ENCODE measurements at places on chromosomes 16 and 17.

GRCh38 chr16:27718201-27719105, 168.5 kb downstream of the KATNIP start:
- no peak for DNase-seq

GRCh38 chr17:57584050-57584551, 161.0 kb downstream of the CCDC182 start:
- DNase-seq, result no peak

GRCh38 chr16:10808850-10809249, 9.7 kb downstream of the TVP23A start:
- DNase-seq, result no peak

GRCh38 chr17:78197147-78197832, 10.1 kb downstream of the AFMID start:
- DNase-seq, result no peak

GRCh38 chr17:79630126-79630525, 19.3 kb upstream of the RBFOX3 start:
- DNase-seq, result no peak

- DNase-seq, result no peak
Observed at GRCh38 chr17:32854832-32855389, 22.0 kb downstream of the MYO1D start.

DNA sequence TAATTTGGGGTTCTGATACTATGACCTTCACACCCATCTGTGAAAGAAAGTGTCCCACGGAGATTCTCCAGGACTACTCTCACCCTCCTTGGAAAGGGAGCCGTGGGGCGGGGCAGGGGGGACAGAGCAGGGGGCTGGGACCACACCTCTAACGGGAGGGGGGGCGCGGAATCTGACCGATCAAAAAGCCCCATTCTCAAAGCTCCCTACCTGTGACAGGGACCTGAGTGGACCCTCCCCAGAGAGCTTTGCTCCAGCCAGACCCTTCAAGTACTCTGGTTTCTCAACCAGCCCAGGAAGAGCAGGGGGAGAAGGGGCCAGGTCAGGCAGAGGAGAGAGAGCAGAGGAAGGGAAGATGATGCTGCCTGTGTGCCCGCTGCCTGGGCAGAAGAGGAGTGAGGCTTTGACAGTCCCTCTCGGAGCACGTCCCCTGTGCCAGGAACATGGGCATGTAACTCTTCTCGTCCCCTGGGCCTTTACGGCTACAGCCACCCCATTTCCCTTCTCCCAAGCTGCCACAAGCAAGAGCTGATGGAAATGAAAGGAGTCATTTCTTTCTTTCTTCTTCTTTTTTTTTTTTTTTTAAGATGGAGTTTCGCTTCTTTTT, 682 bp downstream of the XAF1 start:
- DNase-seq, result no peak

DNA sequence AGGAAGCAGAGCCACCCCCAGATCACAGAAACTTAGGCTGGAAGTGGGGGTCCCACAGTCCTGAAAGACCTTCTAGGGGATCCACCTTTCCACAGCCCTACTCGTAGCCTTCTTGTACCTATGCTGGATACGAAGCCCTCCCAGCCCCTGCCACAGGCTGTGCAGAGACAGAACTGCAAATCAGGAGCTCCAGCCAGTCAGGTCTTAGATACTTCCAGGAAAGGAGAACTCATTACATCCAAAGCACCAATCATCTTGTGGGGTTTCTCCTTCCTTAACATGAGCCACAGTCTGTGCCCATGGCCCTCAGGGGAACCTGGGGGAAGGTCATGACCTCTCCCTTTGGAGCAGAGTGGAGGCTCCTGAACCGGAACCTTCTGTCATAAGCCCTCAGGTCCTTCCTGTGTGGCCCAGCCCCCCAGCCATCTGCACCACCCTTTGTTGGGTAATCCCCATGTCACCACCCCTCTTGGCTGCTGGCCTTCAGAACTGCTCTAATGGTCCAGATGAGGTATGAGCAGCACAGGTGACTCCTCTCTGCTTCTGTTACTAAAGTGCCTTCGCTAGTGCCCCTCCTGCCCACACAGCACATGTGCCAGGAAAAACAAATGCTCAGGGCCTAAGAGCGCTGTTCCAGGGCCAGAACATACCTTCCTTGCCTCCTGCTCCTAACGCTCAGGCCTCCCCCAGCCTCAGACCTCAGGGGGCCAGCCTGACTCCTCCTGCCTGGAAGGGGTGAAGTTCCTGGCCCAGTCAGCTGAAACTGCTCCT, 14.6 kb downstream of the SRCIN1 start:
- DNase-seq, result no peak

- DNase-seq, result no peak
Observed at GRCh38 chr16:51579652-51580360, 428.7 kb upstream of the SALL1 start.

GRCh38 chr16:51035110-51035498, 116.0 kb downstream of the SALL1 start:
- DNase-seq, result no peak

DNA sequence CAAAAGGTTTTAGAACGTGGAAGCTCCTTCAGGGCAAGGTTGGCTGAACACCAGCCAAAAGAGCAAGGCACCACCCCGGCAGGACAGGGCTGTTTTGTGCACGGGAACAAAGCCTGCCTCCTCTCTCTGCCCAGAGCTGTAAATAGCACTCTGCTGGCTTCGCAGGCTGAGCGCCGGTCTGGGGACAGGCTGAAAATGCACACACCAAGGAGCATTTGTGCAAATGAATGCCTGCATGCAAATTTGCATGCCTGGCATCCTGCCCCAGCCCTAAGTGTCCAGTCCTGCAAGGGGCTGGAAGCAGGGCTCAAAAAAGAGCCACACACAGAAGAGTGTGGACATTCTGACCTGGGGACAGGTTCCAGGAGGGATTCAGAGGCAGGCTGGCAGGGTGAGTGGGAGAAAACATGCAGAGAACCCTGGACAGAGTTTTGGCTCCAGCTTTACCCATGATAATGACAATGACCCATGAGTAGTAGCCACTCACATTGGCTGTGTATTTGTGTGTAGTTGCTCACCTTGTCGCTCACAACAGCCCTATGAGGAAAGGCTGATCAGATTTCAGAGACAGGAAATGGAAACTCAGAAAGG, 11.7 kb downstream of the ABAT start:
- no peak for DNase-seq

DNA sequence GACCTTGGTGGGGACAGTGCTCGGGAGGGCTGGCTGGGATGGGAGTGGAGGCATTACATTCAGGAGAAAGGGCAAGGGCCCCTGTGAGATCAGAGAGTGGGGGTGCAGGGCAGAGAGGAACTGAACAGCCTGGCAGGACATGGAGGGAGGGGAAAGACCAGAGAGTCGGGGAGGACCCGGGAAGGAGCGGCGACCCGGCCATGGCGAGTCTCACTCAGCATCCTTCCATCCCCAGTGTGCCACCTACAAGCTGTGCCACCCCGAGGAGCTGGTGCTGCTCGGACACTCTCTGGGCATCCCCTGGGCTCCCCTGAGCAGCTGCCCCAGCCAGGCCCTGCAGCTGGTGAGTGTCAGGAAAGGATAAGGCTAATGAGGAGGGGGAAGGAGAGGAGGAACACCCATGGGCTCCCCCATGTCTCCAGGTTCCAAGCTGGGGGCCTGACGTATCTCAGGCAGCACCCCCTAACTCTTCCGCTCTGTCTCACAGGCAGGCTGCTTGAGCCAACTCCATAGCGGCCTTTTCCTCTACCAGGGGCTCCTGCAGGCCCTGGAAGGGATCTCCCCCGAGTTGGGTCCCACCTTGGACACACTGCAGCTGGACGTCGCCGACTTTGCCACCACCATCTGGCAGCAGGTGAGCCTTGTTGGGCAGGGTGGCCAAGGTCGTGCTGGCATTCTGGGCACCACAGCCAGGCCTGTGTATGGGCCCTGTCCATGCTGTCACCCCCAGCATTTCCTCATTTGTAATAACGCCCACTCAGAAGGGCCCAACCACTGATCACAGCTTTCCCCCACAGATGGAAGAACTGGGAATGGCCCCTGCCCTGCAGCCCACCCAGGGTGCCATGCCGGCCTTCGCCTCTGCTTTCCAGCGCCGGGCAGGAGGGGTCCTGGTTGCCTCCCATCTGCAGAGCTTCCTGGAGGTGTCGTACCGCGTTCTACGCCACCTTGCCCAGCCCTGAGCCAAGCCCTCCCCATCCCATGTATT, 1.1 kb downstream of the CSF3 start:
- DNase-seq, result no peak

GRCh38 chr17:64442541-64442971, 6.4 kb upstream of the MILR1 start:
- DNase-seq, result no peak

DNA sequence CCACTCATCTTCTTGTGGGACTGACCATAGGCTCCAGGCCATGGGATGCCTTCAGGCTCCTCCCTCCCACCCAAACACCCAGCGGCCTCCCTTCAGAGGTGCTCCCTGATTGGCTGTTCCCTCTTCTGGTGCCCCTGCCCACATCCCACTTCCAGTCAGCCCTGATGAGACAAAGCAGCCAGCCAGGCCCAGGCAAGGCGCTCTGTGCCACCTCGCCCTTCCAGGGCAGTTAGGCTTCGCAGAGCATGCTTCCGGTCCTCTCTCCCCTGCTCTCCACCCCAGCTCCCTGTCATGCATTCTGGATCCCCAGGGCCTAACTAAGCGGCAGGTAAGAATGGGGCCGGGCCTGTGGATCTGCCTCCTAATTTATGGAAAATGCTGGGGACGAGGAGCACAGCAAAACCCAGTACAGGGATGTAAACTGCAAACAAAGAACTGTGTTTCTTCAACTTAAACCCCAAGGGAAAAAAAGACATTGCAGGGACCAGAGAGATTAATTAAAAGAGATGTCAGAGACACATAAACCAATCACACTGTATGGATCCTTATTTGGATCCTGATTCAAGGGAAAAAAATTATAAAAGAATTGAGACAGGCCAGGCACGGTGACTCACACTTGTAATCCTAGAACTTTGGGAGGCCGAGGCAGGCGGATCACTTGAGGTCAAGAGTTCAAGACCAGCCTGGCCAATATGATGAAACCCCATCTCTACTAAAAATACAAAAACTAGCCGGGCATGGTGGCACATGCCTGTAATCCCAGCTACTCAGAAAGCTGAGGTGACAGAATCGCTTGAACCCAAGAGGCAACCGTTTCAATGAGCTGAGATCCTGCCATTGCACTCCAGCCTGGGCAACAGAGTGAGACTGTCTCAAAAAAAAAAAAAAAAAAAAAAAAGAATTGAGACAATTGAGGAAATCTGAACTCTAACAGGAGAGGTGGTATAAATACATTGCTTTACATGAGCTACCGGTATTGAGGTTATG, 26.0 kb downstream of the ZDHHC7 start:
- DNase-seq, result no peak

- DNase-seq, result no peak
Observed at GRCh38 chr16:89822188-89823086, 5.8 kb upstream of the SPIRE2 start.

DNA sequence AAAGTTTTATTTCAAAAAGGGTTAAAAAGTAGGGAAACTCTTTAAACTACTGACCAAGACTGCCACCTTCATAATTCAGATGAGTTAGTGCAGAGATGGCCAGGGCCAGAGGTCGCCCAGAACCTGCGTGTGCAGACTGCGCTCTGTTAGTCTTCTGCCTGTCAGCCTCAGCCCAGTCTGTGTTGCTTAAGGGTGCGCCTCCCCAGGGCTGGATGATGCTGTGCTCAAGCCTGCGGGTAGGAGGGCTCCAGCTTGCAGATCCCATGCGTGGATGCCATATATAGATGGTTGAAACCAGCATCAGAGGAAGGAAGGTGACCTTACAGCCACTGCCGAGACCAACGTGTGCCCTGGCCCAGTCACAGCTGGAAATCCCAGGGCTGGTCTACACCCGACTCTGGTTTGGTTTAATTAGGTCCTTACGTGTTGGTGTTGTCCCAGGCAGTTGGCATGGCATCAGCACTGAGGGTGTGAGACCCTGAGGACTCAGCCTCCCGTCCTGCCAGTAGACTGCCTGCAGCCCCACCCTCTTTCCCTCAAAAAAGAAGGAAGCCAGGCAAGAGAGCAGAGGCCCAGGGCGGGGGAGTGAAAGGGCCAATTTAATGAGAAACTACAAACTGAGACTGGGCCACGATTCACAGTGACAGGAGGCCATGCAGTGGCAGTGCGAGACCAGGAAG, 27.7 kb downstream of the CDIP1 start:
- no peak for DNase-seq

Measured in activated CD8-positive, alpha-beta memory T cell treated with anti-CD3 and anti-CD28 coated beads for 4 hours (primary cell).